Tongue (tissue), 3 donors: ENCODE measurements at places on chromosomes 7 and 10. TPM values are rescaled to one million over a fixed set of nuclear protein-coding genes. Genes with fewer than 3 reads are reported as not detected.

GRCh38 chr7:20828947-20829346, 42.3 kb upstream of the SP8 start:
- no peak for DNase-seq

XRCC2 gene
- total RNA-seq: 3.8 TPM

MRPS16 gene
- total RNA-seq: 60.2 TPM

GRCh38 chr7:35450456-35451214, 196.7 kb upstream of the TBX20 start:
- no peak for DNase-seq

DNA sequence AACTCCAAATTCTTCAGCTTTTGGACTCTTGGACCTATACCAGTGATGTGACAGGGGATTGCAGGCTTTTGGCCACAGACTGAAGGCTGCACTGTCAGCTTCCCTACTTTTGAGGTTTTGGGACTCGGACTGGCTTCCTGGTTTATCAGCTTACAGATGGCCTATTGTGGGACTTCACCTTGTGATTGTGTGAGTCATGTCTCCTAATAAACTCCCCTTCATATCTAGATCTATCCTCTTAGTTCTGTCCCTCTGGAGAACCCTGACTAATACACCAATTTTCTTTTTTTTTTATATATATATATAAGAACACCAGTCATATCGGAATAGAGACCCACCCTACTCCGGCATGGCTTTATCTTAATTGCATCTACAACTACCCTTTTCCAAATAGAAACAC, 166.8 kb downstream of the ETV1 start:
- DNase-seq: no peak
